ENCODE measurements at places on chromosomes 7 and 10.

DNA sequence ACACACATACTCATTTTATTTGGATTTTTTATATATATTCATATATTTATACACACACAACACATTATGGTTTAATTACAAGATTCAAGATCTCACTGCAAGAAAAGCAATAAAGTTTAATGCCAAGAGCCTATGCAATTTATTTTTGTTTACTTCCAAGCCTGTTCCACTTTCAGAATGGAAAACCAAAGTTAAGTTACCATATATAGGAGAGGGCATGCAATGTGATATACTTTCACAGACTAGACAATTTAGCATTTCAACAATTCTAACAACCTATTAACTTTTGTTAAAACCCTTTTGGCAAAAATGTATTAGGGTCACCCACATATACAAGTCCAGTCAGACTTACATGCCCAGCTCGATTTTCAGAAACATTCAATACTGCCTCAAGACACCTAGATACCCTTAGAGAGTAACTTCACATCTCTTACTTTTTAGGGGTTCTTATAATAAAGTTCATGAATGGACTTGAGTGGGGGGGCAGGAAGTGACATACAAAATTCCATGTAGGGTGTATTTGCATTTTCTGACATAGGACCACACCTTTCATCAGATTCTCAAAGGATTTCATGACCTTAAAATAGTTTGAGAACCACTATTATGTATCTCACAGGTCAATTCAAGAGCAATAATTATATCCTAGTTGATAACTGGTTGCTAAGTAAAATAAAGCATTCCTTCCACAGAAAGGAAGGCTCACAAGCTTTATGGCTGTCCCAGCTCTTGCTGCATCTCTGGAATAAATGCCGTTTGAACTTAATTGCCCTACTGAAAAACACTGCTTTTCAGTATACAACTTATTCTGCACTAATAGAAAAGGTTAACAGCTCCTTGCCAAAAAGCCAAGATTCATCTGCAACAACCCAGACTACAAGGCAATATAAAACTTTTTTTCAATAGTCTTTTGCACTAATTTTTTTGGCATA, 2.5 kb downstream of the P4HA1 start:
- no peak for DNase-seq

DNA sequence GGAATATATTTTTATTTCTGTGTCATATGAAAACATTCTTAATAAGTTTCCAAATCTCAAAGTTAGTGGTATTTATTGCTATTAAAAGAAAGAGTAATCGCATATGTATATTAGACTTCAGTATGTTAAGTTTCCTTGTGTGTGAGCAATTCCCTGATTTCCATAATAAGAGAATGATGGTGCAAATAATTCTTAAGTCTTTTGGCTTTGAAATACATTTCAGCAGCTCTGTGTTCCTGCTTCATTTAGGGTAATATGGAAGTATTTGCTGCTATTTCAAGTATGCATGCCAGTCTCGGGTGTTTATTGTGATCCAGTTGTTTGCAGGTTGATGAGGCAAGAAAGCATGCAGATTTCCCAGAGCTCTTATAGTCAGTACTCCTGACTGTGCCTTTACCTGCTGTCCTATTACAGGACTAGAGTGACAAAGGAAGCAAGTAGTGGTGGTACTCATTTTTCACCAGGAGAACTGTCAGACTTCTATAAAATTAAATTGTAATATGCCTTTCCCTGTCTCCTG, 43.7 kb downstream of the FGFBP3 start:
- no peak for DNase-seq

DNA sequence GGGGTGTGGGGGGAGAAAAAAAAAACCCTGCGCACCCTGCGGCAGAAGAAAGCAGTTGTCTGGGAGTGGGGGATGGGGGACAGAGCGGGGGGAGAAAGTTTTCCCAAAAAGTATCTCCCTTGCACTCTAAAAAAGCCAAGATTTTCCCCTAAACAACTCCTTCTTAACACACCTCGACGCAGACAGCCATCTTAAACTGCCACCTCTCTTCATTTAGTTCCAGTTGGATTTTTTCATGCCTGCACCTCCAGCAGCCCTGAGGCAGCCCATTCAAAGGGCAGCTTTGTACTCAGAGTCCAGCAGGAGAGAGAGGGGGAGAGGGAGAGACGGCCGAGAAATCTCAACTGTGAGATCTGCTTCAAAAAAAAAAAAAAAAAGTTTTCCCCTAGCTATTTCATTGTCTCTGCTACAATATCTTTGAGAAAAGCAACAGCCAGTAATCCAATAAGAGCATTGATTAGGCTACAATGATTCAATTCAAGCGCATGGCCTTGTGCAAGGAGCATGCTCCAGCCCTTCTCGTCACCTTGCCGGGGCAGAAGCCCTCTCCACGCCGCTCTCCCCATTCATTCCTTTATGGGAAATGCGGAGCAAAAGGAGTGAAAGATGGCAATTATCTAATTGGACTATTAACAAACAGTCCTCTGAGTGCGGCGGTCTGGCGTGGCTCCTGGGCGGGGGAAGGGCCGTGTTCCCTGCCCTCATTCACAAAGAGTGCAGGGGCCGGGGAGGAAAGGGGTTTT, 939 bp upstream of the VAX1 start:
- no peak for DNase-seq

DNA sequence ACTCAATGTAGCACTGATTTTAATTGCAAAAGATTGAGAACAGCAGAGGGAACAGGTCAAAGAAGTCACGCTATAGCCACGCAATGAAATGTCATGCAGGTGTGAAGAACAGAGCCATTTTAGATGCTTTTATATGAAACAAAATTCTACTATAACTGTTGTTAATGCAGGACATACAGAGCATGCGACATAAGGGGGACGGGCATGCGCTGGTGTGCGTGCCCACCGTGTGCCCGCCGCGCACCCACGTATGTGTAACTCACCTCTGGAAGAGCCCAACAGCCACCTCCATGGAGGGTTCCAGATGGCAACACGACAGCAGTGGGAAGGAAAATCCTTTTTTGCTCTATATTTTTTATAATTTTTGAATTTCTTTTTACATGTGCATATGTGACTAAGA, 410.0 kb upstream of the RNF32 start:
- no peak for DNase-seq

- no peak for DNase-seq
These were observed 18.8 kb downstream of the CLRN3 start for GRCh38 chr10:127873901-127874470.

GRCh38 chr10:119518176-119518575, 24.3 kb downstream of the RGS10 start:
- no peak for DNase-seq

DNA sequence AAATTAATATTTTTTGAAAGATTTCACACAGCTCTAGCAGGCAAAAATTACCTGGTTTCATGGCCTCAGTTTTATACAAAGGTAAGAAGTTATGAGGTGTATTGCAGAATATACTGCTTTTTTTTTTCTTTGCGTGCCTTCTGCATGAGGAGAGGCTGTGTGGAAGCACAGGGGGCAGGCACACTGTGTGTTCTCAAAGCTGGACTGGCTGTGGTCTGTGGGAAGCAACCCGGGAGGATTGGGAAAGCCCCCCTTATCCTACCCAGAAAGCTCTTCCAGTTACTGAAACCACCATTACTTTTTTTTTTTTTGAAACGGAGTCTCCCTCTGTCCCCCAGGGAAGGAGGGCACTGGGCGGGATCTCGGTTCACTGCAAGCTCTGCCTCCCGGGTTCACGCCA, 25.0 kb downstream of the ADARB2 start:
- no peak for DNase-seq

GRCh38 chr7:152081088-152081487, 55.6 kb downstream of the GALNT11 start:
- DNase-seq, result no peak

- DNase-seq, result no peak
These were observed 117.6 kb upstream of the FERD3L start for GRCh38 chr7:19262826-19263225.

DNA sequence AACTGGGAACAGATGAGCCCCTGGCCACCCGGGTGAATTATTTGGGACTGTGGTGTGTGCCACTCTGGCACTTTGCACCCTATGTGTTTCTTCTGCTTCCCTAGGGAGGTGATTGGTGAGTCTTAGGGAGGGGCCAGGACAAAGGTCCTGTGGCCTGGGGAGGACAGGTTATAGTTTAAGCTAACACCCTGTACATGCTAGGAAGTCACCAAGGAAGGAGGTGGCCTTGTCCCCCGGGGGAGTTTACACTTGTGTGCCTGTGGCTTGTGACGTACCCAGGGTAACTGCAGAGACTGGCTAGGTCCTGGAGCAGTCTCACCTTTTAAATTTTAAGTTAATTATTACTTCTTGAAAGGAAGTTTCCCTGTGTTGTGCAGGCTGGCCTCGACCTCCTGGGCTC, 196.2 kb downstream of the BAMBI start:
- no peak for DNase-seq

GRCh38 chr7:28627263-28627653, 214.9 kb downstream of the CREB5 start:
- DNase-seq, result no peak

- no peak for DNase-seq
These were observed 551.4 kb downstream of the LRMDA start for GRCh38 chr10:75982611-75983369.

GRCh38 chr7:28729727-28730126, 228.4 kb downstream of the TRIL start:
- DNase-seq, result no peak

- DNase-seq, result no peak
These were observed 1.3 kb downstream of the SHH start for GRCh38 chr7:155810770-155811559.

DNA sequence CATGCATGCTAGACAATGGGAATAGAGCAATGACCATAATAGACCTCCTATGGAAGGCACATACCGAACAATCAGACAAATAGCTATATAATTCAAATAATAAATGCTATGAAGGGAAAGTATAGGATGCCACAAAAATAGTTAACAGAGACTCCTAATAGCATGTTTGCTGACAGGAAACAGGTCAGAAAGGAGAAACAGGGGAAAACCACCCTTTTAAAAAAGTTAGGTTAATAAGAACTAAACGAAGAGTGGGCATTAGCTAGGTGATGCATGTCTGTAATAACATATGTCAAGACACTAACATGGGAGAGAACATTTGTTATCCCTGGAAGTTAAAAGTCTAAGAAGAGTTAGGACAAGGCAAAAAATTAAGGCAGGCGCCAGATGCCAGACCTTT, 58.9 kb downstream of the ABI1 start:
- no peak for DNase-seq

DNA sequence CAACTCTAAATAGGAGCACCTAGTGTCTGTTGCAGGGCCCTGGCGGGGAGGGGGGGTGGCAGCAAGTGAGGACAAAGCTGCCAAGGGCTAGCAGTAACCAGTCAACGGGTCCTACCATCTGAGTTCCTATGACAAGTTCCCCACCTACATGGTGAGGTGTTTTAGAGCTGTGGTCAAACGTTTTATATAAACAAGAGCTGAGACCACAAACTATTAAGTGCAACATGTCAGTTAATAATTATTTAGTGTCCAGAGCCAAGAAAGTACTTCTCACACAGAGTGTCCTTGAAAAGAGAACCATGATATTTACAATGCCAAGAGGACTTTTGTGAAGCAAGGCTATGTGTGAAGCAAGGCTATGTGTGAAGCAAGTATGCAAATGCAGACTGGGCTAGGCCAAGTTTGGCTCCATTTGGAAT, 434.7 kb downstream of the TNS3 start:
- no peak for DNase-seq

GRCh38 chr7:135410543-135410942, 99.4 kb downstream of the CNOT4 start:
- DNase-seq, result no peak

GRCh38 chr7:117273814-117274225, 49.0 kb downstream of the WNT2 start:
- no peak for DNase-seq

GRCh38 chr7:122485856-122486255, 181.3 kb upstream of the FEZF1 start:
- no peak for DNase-seq

- no peak for DNase-seq
These were observed 28.7 kb upstream of the JAKMIP3 start for GRCh38 chr10:132036887-132037675.

DNA sequence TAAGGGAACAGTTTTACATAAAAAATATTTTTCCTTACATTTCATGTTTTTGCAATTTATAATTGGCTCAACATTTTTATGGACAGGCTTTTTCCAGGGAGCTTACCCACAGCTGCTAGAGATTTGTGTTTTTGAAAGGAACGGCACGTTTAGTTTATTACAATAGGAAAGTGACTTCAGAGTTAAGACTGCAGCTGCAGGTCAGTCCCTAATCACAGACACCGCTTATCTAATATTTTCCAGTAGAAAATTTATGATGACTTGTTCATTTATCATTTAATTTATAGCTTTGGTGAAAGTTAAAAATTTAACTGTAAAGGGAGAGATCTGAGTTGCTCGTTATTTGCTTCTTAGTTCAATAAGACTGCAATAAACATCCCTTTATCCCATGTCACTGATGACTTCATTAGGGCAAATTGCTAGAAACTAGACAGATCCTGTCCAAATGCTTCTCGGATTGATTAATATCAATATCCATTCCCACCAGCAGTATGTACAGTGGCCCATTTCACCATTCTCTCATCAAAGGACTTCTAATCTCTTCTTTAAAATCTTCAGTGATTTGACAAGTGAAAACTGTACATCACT, 97.0 kb upstream of the ODAD2 start:
- no peak for DNase-seq

DNA sequence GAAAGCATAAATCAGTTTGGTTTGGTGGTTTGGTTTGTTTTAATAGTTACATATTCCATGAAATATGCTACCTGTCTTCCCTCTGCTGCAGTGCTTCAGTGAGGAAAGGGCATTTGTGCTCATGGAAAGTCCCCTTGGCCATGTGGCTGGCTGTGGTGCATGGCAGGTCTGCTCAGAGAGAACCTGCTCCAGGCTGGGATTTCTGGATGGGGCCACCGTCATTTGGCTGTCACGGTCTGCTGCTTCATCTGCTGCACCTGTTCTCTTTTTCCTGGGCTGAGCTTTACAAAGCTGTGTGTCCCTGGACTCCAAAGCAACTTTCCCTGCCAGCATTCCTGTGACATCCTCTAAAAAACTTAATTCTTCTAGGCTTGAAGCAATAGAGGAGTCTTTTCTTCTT, 8.9 kb downstream of the CDK14 start:
- no peak for DNase-seq

GRCh38 chr10:73439605-73440312, 6.4 kb upstream of the MSS51 start:
- no peak for DNase-seq

GRCh38 chr10:74104996-74105395, 45.6 kb downstream of the AP3M1 start:
- DNase-seq, result no peak
